Memory B cell (primary cell): ENCODE measurements at places on chromosomes 7 and 10.

DNA sequence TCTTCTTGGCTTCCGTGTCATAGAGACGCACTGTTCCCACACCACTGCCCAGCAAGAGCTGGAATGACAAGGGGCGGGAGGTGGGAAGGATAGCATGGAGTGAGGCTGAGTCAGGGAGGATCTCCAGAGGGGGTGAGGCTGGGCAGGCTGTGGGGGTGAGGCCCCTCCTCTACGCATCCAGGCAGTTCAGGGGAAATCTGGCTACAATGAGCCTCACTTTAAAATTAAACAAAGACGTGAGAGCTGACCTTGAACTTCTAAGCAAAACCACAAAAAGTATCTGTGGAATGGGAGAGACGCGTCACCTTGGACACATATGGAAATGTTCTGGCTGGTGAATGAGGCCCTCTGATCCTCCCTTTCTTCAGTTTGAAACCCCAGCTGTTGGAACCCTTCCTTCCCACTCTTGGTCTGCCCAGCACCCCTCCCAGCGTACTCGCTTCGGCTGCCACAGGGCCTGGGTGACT, 17.7 kb downstream of the WDR91 start:
- peaks cover 12% of the 10 kb centered on the region for H3K4me1 ChIP-seq
- H3K27me3 ChIP-seq, result no peaks in the 10 kb centered on the region
- H3K4me3 ChIP-seq, result no peak overlapping the region
- no peak for DNase-seq
- peak overlapping the region; percentile 60 for H3K27ac ChIP-seq

DNA sequence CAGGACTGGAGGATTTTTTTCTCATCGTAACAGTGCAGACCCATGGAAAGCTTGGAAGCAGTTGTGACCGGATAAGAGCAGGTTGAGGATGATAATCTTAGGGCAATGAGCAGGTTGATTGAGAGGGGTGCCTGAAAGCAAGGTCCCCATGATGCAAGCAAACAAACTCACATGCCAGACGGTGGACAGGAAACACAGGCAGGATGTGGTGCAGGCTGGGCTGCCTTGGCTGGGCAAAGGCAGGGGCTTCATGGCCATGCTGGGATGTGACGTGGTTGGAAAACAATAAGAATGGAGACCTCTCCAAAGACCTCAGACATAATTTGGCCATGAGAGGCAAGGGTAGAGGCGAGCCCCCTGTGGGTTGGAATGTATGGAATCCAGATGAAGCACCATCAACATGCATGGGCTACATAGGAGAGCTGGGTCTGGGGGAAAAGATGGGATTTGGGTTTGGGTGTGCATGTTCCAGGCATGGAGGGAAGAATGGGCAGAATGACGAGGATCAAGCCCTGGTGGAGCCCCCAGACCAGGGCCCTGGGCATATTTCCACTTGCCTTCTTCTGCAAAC, 58.3 kb downstream of the IKZF1 start:
- peaks cover 62% of the 10 kb centered on the region for H3K4me1 ChIP-seq
- peak overlapping the region; percentile 91 for H3K27ac ChIP-seq
- no peak overlapping the region for H3K4me3 ChIP-seq
- no peaks in the 10 kb centered on the region for H3K27me3 ChIP-seq

DNA sequence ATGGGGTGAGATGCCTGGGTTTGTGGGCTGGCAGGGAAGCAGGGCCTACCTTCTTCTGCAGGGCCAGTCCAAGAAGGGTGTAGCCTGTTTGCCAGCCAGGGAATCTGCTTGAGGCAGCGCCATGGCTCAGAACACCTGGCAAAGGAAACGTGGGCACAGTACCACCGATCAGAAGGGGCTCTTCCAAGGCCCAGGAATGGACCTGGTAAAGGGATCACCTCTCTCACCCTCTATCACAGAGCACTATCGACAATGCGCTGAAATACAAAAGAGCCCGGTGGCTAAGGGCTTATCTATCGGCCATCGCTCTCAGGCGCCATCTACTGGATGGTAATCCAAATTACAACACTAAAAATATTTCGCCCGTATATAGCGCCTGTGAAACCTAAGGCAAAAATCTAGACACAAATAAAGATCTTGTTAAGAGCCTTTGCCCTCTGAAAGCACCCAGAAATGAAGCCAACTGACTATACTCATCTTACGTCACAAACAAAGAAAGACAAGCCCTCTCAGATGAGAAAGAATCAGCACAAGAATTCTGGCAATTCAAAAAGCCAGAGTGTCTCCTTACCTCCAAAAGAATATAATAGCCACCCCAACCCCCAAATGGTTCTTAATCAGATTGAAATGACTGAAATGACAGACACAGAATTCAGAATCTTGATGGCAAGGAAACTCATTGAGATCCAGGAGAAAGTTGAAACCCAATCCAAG, 217.8 kb upstream of the HPS1 start:
- no peak overlapping the region for H3K4me3 ChIP-seq
- H3K4me1 ChIP-seq, result no peaks in the 10 kb centered on the region
- no peak overlapping the region for H3K27ac ChIP-seq

GRCh38 chr10:98268694-98269431, 869 bp upstream of the LOXL4 start:
- peaks cover 5% of the 10 kb centered on the region for H3K4me1 ChIP-seq
- no peak overlapping the region for H3K27ac ChIP-seq
- H3K4me3 ChIP-seq, result peak overlapping the region; percentile 79
- peaks cover 24% of the 10 kb centered on the region for H3K27me3 ChIP-seq
- no peaks in the 10 kb centered on the region for H3K36me3 ChIP-seq
- DNase-seq, result no peak

DNA sequence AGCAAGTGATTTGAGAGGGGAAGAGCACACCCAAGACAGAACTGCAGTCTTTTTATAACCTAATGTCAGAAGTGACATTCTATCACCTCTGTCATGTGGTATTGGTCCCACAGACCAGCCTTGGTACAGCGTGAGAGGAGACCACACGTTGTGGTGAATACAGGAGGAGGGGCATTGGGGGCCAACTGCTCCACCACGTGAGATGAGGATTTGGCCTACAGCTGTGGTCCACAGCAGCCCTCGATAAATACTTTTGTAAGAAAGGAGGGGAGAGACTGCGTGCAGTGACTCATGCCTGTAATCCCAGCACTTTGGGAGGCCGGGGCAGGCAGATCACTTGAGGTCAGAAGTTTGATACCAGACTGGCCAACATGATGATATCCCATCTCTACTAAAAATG, 243.1 kb downstream of the FGFR2 start:
- no peak for DNase-seq
- H3K36me3 ChIP-seq, result no peaks in the 10 kb centered on the region
- H3K4me3 ChIP-seq, result no peak overlapping the region
- H3K27ac ChIP-seq, result no peak overlapping the region
- no peaks in the 10 kb centered on the region for H3K4me1 ChIP-seq
- no peaks in the 10 kb centered on the region for H3K27me3 ChIP-seq

- H3K27ac ChIP-seq, result no peak overlapping the region
- H3K36me3 ChIP-seq, result no peaks in the 10 kb centered on the region
- H3K4me3 ChIP-seq, result no peak overlapping the region
- no peaks in the 10 kb centered on the region for H3K27me3 ChIP-seq
Observed at GRCh38 chr7:81264116-81264515, 345.3 kb upstream of the SEMA3C start.

GRCh38 chr7:42493436-42494198, 256.6 kb upstream of the GLI3 start:
- no peak overlapping the region for H3K4me3 ChIP-seq
- no peaks in the 10 kb centered on the region for H3K4me1 ChIP-seq
- no peaks in the 10 kb centered on the region for H3K36me3 ChIP-seq
- no peak for DNase-seq
- H3K27me3 ChIP-seq, result peaks cover 3% of the 10 kb centered on the region
- H3K27ac ChIP-seq, result no peak overlapping the region

DNA sequence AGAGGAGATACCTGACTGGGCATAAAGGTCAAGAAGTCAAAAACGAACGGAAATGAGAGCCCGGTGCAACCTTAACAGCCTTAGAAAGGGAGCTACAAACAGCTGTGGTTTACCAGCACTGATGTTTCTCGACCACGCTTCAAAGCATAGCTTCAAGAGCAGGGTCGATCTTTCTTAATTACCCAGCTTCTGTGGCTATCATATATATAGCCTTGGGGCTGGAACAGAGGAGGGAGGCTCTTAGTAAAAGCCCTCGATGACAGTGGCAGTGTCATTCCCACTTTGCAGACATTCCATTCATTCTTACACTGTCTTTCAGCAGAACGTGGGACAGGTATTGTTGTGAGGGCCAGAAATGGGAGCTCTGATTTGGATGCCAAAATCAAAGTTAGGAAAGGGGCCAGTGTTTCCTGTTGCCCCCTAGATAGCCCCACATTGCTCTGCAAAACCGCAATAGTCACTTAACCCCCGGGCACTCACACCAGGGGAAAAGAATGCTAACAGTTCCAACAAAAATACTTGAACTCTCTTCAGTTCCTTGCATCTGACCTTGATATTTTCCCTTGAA, 141.5 kb downstream of the MTPAP start:
- H3K4me3 ChIP-seq, result no peak overlapping the region
- peaks cover 7% of the 10 kb centered on the region for H3K27me3 ChIP-seq
- H3K36me3 ChIP-seq, result no peaks in the 10 kb centered on the region
- no peak overlapping the region for H3K27ac ChIP-seq

DNA sequence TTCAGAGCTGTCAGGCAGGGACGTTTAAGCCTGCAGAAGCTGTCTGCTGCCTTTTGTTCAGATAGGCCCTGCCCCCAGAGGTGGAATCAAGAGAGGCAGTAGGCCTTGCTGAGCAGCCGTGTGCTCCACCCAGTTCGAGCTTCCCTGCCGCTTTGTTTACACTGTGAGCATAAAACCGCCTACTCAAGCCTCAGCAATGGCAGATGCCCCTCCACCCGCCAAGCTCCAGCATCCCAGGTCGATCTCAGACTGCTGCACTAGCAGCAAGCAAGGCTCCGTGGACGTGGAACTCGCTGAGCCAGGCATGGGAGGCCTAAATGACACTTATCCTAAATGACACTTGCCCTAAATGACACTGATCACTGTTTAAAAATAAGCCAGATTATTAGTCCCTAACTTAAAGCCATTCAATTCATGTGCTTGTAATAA, 6.8 kb upstream of the ASB15 start:
- H3K27ac ChIP-seq, result no peak overlapping the region
- DNase-seq, result no peak
- no peak overlapping the region for H3K4me3 ChIP-seq
- peaks cover 27% of the 10 kb centered on the region for H3K27me3 ChIP-seq
- no peaks in the 10 kb centered on the region for H3K4me1 ChIP-seq

DNA sequence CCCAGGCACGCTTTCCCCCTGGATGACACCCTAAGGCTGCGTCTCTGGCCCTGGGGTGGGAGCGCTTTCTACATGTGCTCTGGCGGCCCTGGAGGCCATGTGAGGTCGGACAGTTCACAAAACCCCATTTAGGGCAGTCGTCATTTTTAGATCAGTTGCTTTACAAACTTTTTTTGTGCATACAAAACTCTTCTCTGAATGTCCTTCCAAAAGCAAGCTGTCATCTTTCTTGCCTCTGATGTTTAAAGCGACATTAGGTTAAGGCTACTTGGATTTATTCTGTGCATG, 5.9 kb downstream of the MAFK start:
- DNase-seq, result no peak
- peaks cover 17% of the 10 kb centered on the region for H3K4me1 ChIP-seq
- H3K36me3 ChIP-seq, result peaks cover 12% of the 10 kb centered on the region
- H3K4me3 ChIP-seq, result no peak overlapping the region
- no peak overlapping the region for H3K27ac ChIP-seq

GRCh38 chr10:116796910-116797513, 52.3 kb upstream of the ENO4 start:
- H3K36me3 ChIP-seq, result no peaks in the 10 kb centered on the region
- H3K4me1 ChIP-seq, result no peaks in the 10 kb centered on the region
- no peak overlapping the region for H3K4me3 ChIP-seq

DNA sequence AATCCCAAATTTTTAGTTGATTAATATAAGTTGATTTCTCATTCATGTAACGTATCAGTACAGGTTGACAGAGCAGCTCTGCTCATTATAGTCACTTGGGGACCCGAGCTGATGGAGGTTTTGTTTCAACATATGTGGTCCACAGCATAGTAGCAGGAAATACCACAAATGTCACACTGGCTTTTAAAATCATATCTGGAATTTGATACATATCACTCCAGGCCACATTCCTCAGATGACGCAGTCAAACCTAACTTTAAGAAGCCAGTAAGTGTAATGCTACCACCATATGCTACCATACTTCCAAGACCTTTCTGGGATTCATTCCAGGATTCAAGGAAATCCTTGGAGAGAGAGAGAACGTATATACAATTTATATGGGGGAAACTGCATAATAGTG, 156.3 kb downstream of the PHF14 start:
- no peaks in the 10 kb centered on the region for H3K4me1 ChIP-seq
- no peaks in the 10 kb centered on the region for H3K27me3 ChIP-seq
- no peak for DNase-seq

- no peak overlapping the region for H3K27ac ChIP-seq
- H3K4me1 ChIP-seq, result no peaks in the 10 kb centered on the region
- peaks cover 6% of the 10 kb centered on the region for H3K27me3 ChIP-seq
- no peak for DNase-seq
- H3K4me3 ChIP-seq, result no peak overlapping the region
Observed at GRCh38 chr7:138433583-138434443, 26.2 kb upstream of the TRIM24 start.

- H3K36me3 ChIP-seq, result peaks cover 18% of the 10 kb centered on the region
- peaks cover 47% of the 10 kb centered on the region for H3K4me1 ChIP-seq
- H3K4me3 ChIP-seq, result peak overlapping the region; percentile 77
- no peak for DNase-seq
- no peaks in the 10 kb centered on the region for H3K27me3 ChIP-seq
- H3K27ac ChIP-seq, result peak overlapping the region; percentile 92
Observed at GRCh38 chr10:32938554-32939061, 19.4 kb downstream of the ITGB1 start.

DNA sequence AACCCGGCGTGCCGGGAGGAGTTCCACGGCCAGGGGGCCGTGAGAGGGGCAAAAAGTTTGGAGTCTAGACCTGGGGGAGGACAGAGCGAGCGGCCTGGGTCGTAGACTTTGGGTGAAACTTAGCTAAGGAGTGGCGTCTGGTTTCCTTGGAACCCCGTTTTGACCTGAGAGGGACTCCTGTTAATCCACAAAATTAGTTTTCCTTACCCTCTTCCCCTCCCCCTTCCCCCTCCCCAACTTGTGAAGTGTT, 574 bp downstream of the MARCHF5 start:
- H3K27ac ChIP-seq, result peak overlapping the region; percentile 86
- H3K4me1 ChIP-seq, result peaks cover 14% of the 10 kb centered on the region
- no peak for DNase-seq
- H3K4me3 ChIP-seq, result peak overlapping the region; percentile 96
- no peaks in the 10 kb centered on the region for H3K27me3 ChIP-seq

DNA sequence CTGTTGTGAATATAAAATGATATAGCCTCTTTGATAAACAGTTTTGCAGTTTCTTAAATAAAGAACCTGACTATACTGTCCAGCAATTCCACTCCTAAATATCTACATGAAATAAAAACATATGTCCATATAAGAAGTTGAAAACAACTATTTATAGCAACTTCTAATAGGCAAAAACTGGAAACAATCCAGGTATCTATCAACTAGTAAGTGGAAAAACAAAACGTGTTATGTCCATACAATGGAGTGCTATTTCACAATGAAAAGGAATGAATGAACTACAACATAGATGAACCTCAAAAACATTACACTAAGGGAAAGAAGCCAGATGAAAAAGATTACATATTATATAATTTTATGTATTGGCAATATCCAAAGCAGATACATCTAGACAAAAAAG, 268.9 kb downstream of the CSTF2T start:
- H3K4me1 ChIP-seq, result no peaks in the 10 kb centered on the region
- no peak overlapping the region for H3K27ac ChIP-seq
- DNase-seq, result no peak
- no peak overlapping the region for H3K4me3 ChIP-seq

- peak overlapping the region; percentile 81 for H3K27ac ChIP-seq
- H3K4me3 ChIP-seq, result peak overlapping the region; percentile 79
- H3K4me1 ChIP-seq, result peaks cover 26% of the 10 kb centered on the region
- no peak for DNase-seq
- no peaks in the 10 kb centered on the region for H3K27me3 ChIP-seq
- H3K36me3 ChIP-seq, result peaks cover 2% of the 10 kb centered on the region
Observed at GRCh38 chr7:92246360-92247101, 757 bp downstream of the ANKIB1 start.
